ENCODE measurements at places on chromosomes 7 and 10.

DNA sequence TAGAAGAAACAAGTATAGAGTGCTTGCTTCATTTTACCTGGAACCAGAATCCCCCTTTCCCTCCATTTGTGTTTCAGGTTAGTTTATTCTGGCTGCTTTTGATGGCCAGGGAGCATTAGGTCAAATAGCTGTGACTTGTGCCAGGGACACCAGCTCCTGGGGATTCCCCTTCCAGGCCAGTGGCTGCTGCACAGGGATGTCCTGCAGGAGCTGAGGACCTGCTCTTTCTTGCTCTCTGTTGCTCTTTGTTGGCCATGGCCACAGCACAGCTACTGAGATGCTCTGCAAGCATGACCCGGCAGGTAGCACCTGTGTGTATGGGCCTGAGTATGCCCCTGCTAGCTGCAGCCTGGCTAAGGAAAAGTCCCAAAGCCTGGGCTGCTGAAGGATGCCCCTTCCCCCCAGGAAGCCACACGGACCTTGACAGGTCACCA, 208.9 kb downstream of the EBF3 start:
- DNase-seq = no peak

- DNase-seq = no peak
These were observed 158.0 kb downstream of the CDH23 start for GRCh38 chr10:71554671-71555070.

- no peak for DNase-seq
These were observed 31.0 kb downstream of the SRRM3 start for GRCh38 chr7:76232698-76233097.

- no peak for DNase-seq
These were observed 15.2 kb downstream of the STK32C start for GRCh38 chr10:132292287-132293200.

DNA sequence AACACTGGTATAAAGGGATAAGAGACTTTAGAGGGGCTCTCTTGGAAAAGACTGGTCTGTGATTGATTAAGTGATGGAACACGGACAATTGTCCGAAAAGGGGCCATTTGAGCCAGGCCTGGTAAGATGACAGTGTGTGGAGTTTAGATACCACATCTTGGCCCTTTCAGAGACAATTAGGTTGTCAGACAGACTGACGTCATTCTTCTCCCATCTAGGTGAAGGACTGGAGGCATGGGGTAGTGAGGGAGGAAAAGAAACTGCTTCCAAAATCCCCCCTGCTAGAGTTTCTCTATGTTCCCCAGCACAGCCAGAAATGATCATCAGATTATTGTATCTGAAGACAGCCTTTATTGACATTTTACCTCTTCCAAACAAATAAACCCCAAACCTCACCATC, 84.8 kb upstream of the MYO3A start:
- no peak for DNase-seq

- DNase-seq = no peak
These were observed 49.1 kb downstream of the CHST15 start for GRCh38 chr10:124044143-124044862.

DNA sequence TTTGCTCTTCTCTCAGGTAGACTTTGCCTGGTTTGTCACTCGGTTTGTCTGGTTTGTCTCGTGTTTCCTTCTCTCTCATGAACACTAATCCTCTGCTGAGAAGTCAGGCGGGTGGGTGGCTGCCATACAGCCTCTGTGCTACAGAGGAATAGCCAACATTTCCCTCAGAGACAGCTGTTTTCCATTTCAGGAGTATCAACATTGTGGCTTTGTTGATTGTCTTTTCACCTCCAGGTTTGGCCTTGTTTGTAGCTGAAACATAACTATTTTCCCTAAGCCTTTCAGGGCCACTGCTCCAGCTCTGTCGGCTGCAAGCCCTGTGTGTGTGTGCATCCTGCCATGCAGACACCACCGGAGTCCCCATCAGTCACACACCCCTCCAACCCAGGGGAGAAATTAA, 122.8 kb downstream of the BAMBI start:
- no peak for DNase-seq

DNA sequence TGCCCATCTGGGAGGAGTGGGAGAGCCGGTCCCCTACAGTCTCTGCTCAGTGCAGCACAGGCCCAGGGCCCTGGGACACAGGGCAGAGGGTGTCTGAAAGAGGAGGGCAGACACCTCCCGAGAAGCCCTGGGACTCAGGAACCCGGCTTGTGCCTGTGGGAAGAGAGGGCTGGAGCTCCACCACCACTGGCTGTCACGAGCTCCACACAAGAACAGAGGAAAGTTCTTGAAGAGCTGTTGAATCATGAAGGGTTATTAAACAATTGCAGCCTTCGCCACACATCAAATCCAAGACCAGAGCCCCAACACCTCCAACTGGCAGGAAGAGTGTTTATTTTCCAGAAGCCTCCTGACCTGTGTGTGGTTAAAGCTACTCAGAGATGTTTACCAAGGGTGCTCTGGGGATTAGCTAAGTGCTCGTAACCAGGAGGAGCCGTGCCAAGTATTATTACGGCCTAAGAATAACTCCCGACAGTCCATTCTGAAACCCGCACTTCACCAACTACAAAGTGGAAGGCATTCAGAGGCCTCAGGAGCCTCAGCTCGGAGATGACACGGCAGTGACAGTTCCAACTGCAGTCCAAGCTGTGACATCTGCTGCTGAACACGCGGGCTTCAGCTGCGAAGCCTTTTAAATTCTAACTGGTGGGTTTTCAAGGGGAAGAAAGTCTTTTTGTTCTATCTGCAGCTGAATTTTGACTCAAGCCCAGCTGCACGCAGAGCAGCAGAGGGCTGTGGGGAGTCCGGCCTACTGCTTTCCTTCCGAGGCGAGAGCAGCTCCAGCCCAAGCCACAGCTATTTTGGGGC, 75.1 kb downstream of the MAD1L1 start:
- DNase-seq = peak; percentile 25

- no peak for DNase-seq
These were observed 26.5 kb downstream of the GALNT11 start for GRCh38 chr7:152051968-152052367.

DNA sequence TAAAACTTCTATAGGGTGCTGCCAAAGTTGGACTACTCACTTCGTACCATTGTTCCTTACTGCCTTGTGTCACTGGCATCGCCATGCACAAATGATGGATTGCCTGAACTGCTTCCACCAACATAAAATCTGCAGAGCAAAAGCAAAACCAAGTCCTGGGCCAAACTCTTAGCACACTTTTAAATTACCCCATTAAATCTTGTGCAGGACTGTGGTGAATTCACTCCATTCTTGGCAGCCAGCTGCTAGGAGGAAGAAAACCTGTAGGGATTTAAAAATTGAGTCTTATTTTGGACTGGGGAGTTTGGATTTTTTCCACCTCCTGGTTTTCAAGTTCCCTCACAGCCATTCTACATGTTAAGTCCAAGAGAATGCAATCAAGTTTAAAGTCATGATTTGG, 646.9 kb downstream of the SORCS3 start:
- DNase-seq = no peak

- DNase-seq = no peak
These were observed 99.9 kb upstream of the IL6 start for GRCh38 chr7:22627136-22627535.

- DNase-seq = no peak
These were observed 193.5 kb upstream of the HDAC9 start for GRCh38 chr7:18302097-18302496.

DNA sequence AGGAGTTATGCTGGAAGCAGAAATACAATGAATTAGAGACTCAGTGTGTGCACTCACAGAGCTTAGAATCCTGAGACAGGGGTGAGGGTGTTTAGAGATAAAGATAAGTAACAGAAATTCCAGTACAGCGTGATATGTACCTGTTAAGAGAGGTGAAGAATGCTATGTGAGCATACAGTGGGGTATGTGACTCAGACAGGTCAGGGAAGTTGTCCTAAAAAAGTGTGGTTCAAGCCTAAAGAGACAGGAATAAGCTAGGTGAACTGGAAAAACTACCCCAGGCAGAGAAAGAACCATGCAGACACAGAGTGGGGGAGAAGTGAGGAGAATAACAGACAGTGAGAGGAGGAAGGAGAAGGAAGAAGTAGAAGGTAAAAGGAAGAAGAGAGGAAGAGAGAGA, 8.6 kb downstream of the SMIM30 start:
- no peak for DNase-seq

DNA sequence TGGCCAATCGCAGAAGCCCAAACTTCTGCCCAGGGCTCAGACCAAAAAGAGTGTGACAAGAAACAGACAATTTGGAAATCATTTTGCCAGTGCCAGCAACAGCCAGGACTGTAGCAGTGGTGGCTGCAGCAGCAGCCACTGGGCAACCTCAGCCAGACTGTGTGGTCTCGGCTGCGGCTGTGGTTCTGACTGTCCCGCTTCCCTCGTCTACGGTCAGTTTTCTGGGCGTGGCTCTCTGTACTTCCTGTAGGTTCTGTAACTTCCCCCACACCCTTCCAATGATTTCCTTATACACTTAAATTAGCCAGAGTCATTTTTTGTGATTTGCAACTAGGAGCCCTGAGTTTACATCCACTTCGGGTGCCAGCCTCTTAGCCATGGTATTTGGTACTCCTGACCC, 39.9 kb downstream of the CYTH3 start:
- no peak for DNase-seq

GRCh38 chr10:72263613-72264241, 10.0 kb upstream of the DDIT4 start:
- DNase-seq = no peak

DNA sequence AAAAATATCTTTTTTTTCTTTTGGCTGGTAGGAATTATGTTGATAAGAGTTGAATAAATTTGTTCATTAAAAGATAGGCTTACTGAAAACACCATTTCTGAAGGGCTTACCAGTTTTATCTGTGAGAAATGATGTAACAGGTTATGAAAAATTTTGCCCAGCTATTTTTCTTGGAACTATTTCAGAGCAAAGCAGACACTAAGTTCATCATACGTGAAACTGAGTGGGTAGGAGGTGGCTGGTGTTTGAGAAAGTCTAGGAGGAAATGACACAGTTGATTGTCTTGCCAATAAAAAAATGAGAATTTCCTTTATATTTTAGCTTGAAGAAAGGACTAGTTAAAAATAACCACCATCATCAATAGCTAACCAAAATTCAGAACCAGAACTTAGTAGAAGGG, 6.2 kb upstream of the MRC1 start:
- DNase-seq = no peak

DNA sequence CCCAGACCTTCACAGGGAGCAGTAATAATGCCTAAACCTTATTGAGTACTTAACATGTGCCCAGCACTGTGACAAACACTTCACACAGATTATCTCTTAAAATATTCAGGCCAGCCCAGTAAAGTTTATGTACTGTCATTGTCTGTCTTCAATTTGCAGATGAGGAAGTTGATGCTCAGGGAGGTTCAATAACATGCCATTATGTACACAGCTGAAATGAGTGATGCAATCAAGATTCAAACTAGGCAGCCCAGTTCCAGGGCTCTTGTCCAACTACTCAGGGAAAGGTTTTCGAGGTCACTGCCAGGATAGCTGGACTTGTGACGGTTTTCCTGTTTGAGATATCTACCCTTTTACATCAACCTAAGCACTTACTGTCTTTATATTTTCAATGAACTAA, 56.1 kb downstream of the AUTS2 start:
- DNase-seq = no peak

DNA sequence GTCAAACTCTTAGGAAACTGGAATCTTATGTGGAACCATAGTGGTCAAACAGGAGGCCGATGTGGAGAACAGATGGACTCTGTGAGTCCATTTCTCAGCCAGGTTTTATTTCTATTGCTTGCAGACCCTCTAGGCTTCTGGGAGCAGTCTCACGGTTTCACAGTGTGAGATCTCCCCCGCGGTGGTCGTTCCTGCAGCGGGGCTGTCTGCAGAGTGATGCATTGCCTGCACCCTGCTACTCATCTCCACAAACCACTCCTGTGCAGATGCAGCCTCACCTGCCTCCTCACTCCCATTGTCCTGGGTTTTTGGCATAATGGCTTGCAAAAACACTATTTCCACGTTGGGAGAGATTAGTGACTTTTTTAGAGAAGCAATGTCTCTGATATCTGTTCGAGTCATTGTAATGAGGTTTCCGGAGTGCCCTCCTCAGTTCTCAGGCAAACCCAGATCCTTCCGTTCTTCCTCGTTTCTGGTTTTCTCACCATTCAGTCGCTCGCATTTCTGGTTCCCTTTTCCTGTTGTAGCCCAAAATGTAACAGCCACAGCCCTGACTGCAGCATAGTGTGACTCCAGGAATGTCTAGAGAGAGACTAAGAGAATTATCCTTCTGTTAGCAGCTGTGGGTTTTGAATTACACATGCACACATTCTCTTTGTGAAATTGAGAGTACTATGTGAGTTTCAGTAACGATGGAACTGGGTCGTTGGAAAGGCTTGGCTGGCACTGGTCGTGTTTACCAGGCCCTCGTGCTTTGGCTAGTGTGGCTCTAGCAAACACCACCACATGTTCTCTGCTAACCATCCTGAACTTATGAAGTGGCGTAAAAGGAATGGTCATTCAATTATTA, 30.2 kb downstream of the ACADSB start:
- no peak for DNase-seq

- DNase-seq = no peak
These were observed 33.7 kb downstream of the STAMBPL1 start for GRCh38 chr10:88913788-88914187.

DNA sequence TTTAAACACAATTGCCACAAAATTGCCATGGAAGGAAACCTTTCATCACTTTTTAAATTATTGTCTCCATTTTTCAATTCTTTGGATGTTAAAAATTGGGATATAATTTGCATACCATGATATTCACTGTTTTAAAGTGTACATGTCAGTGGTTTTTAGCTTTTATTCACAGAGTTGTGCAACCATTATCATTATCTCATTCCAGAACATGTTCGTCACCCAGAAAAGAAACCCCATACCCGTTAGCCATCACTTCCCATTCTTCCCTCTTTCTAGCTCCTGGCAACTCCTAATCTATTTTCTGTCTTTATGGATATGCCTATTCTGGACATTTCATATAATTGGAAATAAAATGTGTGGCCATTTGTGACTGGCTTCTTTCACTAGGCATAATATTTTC, 260.3 kb upstream of the FERD3L start:
- no peak for DNase-seq

- DNase-seq = no peak
These were observed 274.0 kb downstream of the LRMDA start for GRCh38 chr10:75705426-75705825.

DNA sequence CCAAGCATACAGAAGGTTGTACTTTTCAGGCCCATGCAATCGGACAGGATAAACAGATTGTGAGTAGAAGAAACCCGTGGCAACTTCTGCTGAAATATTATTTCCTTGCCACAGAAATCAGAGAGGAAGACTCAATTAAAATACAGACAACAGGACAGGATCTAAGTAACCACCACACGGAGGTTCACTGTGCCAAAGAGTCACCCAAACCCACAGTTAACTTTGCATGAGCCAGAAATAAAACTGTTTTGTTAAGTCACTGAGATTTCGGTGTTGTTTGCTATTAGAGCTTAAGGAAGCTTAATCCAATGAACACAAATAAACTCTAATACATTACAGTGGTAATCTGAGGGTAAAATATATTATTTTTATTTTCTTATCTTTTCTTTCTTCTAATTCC, 14.0 kb downstream of the PNPLA8 start:
- DNase-seq = no peak

GRCh38 chr7:125459038-125459437, 529.4 kb upstream of the POT1 start:
- no peak for DNase-seq
